ENCODE measurements at places on chromosomes 3 and 15.

GRCh38 chr15:94229591-94230369 is 1.6 kb upstream of the MCTP2 start:
- DNase-seq: peak; percentile 19

- no peak for DNase-seq
Observed at GRCh38 chr15:72911626-72912025, 128.1 kb upstream of the ADPGK start.

DNA sequence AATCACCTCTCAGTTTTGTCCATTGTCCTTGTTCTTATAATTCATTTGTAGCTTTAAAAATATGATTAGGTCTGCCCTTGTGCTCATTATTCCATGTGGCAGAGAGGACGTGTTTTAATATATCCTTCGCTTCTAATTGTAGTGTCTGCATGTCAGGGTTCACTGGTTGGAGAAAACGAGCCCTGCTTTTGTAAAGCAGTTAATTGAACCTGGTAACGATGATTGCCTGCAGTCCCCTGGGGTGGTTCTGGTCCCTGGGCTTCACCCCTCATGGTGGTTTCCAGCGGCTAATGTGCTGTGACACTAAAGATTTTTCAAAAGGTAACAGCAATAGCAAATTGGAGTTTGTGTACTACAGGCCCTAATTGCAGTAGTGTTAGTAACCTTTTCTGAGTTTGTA is 299.6 kb downstream of the CACNA2D3 start:
- no peak for DNase-seq

GRCh38 chr15:91947293-91947679 is 93.8 kb downstream of the SLCO3A1 start:
- no peak for DNase-seq

GRCh38 chr3:30421266-30421665 is 185.1 kb upstream of the TGFBR2 start:
- no peak for DNase-seq

Measured in DMS53 (cell line).